Thoracic aorta (tissue), 2 donors: ENCODE measurements at places on chromosomes 5 and 9. TPM values are rescaled to one million over a fixed set of nuclear protein-coding genes. Genes with fewer than 3 reads are reported as not detected.

The PCDHB13 gene
- 8.0 TPM for total RNA-seq

DNA sequence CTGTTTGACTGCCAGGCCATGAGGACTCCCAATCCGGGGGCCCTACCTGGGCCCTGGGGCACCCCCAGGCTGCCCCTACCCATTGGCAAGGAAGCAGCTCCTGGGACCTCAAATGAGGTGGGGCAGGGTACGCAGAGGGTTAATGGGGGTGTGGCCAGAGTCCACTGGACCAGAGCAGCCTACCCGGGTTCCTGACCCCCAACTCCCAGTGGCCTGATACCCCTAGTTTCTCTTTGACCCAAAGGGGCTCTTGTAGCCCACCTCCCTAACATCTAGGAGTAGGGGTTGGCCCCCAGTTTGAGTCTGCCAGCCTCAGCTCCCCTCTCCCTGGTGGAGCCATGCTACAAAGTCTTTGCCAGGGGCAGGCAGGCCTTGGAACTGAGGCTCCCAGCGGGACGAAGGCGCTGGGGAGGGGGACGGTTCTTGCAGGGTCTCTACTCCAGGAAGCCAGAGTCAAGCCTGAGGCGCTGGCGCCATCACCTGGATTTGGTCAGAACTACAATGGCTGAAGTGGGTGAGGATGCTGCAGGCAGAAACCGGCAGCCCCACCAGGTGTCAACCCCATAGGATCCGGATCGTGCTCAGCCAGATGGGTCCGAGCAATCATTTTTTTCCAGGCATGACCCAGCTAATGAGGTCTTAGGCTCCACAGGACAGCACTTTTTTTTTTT lies 8.4 kb upstream of the CERCAM start:
- DNase-seq: no peak

The TUT7 gene
- 17.7 TPM for total RNA-seq

DNA sequence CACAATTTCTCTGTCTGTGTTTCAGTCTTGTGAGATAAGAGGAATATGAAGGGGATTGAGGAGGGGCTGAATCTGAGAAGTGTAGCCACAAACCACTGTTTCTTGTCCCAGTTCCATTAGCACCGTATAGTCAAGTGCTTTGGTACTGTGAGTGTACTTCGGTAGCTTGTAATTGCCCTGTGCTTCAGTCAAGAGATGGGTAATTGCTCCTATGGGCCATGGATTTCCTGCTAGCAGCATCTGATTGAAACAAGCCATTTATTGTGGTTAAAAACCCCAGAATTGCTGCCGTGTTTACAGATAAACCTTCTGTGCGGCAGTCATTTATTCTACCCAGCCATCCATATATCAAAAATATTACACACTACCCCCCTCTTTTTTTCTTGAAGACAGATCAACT lies 98.6 kb downstream of the MAT2B start:
- DNase-seq: no peak

DNA sequence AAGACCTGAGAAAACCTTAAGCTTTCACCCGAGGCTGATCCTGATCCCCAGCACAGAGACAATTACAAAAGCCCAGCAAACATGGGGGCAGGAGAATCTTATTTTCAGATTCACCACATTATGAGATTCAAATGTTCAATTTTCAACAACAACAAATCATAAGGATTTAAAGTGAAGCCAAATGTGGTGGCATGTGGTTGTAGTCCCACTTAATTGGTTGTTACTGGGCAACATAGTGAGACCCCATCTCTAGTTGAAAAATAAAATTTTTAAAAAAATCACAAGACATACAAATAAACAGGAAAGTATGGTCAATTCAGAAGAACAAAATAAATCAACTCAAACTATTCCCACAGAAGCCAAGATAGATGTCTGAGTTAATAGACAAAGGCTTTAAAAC lies 3.9 kb upstream of the RABGAP1 start:
- no peak for DNase-seq

GRCh38 chr5:144481861-144482260 lies 311.2 kb downstream of the KCTD16 start:
- DNase-seq: no peak

The BOD1 gene
- 44.7 TPM for total RNA-seq

DNA sequence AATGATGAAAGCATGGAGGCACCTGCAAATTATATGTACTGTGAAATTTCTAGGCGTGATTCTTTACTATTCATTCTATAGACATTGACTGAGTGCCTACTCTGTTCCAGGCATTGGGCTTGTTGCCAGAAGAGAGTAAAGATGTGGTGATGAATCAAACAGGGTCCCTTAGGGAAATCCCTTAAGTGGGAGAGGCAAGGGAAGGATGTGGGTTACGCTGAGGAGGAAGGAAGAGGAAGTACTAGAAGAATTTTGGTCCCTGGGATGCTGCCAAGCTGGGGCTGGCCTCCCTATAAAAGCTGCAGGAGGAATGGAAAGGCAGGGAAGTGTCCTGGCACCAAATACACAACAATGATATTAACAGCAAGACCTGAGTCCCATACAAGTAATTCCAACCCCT lies 76.7 kb upstream of the SPOCK1 start:
- no peak for DNase-seq

DNA sequence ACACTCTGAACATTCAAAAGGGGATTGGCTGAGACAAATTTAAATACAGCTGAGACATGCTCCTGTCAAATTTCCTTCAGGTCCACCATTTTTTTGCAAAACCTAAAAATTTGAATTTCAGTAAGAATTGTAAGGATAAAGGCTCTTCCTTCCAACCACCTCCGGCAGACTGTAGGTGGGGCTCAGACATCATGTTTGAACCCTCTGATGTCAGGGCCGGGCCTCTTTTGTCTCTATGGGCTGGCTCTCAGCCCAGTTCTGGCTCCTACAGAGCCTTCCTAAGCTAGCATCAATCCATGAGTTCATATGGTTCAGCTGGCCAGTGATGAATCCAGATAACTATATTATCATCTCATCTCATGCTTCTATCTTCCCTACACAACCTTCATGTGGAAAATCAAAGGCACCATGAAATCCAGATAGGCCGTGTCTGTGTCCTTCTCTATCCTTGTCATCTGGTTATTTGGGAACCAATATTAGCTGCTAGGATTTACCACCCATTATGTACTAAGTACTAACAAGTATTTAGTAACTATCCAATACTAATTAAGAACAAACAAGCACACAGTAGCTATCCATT lies 44.2 kb downstream of the NIPSNAP3B start:
- DNase-seq: no peak

The GSN gene
- total RNA-seq: 3,187 TPM

DNA sequence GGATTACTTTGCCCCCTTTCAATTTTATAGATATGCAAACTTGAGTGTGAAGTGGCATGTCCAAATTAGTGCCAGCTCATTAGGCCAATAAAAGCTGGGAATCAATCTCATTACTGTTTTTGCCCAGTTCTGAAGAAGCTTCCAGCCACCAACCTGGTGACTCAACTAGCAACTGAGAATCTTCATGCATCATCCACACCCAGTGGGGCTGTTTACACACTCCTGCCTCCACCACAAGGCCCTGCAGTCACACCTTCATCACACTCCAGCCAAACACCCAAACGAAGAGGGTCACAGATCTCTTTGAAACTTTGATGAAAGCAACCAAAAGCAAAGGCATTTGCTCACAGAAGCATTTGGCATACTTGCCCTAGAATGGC lies 41.3 kb upstream of the S1PR3 start:
- DNase-seq: no peak

GRCh38 chr5:88553136-88553875 lies 284.7 kb upstream of the TMEM161B start:
- no peak for DNase-seq

GRCh38 chr9:116048081-116048480 lies 105.5 kb upstream of the PAPPA start:
- DNase-seq: no peak

DNA sequence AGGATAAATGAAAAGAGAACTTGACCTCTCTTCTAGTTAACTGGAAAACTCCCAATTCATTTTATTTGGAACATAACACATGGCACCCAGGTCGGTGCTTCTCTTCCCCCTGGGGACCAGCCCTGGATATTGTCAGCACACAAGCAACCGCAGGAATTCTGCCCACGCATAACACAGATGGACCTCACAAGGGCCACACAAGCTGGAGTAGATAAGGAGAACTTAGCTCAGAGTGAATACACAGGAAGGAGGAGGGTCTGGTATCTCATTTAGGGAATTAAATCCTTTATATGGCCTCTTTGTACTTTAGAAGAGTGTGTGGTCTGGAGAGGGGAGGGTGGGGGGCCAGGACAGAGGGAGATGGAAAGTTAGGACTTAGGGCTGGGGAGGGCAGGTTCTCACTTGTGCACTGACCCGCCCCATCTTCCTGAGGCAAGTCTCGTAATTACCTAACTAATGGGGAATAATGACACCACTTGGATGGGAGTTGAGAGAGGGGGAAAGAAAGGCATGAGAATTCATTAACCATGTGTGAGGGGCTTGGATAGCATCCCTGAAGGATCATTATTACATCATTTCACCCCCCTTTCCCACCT lies 341.2 kb upstream of the WWC1 start:
- DNase-seq: no peak

GRCh38 chr5:163439092-163439425 lies 1.7 kb downstream of the CCNG1 start:
- no peak for DNase-seq

The ERBIN gene
- total RNA-seq: 55.0 TPM

The TARS1 gene
- 74.1 TPM for total RNA-seq

The MRPL36 gene
- total RNA-seq: 26.2 TPM

- DNase-seq: no peak
Measured at GRCh38 chr5:135482381-135482933, 30.3 kb upstream of the TIFAB start.

DNA sequence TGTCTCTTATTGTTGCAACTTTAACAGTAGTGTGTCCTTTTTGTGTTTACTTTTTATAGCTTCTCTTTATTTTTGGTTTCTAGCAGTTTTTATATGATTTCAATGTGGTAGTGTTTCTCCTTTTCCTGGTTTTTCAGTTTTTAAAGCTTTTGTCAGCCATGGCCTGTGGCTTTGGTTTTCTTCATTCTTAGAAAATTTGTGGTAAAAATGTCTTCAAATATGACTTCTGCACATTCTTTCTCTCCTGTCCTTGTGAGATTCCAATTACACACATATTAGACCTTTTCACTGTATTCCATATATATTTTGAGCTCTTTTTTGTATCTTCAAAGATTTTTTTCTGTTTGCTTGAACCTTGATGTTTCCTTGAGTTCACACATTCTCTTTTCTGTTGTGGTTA lies 180.5 kb downstream of the CNTLN start:
- no peak for DNase-seq

DNA sequence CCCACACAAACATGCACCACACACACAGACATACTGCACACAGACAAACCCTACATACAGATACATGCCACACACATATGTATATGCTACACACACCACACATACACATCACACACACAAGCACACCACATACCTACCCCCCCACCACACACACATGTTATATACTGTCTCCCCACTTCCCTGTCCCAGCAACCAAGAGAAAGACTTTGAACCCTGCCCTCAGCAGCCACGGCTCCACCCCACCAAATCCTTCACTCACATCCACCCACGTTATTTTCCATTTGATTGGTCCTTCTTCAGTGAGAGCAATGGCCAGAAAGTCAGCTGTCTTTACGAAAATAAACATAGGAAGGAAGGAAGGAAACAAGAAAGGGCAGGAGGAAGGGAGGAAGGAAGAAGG lies 479.8 kb downstream of the DIRAS2 start:
- no peak for DNase-seq

GRCh38 chr5:125484272-125484741 lies 737.9 kb upstream of the ZNF608 start:
- peak; percentile 23 for DNase-seq

GRCh38 chr9:7103367-7103766 lies 345.6 kb downstream of the KDM4C start:
- no peak for DNase-seq

GRCh38 chr9:135980926-135981630 lies 19.9 kb upstream of the UBAC1 start:
- DNase-seq: no peak

DNA sequence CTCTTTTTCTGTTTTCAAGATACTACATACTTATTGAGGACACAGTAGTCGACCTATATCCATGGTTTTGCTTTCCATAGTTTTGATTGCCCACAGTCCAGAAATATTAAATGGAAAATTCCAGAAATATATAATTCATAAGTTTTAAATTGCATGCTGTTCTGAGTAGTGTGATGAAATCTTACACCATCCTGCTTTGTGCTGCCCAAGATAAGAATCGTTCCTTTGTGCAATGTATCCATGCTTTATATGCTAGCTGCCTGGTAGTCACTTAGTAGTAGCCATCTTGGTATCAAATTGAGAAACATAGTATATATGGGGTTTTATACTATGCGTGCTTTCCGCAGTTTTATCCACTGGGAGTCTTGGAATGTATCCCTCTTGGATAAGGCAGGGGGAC lies 59.0 kb downstream of the CWC27 start:
- DNase-seq: no peak
